Stimulated activated naive CD4-positive, alpha-beta T cell treated with Interleukin-2 at 50 U/mL for 16 hours (primary cell): ENCODE measurements at places on chromosomes 6 and 20.

GRCh38 chr6:110201151-110201884 lies 21.1 kb downstream of the CDC40 start:
- no peak for DNase-seq

- DNase-seq, result no peak
These were observed 24.6 kb upstream of the ASF1A start for GRCh38 chr6:118869350-118869749.

DNA sequence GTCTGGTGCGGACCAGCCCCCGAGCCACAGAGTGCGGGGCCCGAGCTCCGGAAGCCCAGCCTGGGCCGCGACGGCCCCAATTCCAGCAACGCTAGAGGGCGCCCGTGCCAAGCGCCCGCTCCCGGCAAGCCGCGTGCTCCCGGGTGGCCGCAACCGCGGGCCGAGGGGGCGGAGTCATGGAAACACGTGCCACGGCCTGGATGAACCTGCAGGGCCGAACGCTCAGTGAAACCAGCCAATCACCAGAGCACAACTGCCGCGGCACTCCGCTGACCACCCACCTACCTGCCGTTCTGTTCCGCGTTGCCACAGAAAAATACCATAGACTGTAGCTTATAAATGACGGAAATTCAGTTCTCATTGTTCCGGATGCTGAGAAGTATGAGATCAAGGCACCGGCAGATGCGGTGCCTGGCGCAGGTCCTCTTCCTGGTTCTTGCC lies 85.7 kb upstream of the FOXC1 start:
- DNase-seq, result peak; percentile 68

DNA sequence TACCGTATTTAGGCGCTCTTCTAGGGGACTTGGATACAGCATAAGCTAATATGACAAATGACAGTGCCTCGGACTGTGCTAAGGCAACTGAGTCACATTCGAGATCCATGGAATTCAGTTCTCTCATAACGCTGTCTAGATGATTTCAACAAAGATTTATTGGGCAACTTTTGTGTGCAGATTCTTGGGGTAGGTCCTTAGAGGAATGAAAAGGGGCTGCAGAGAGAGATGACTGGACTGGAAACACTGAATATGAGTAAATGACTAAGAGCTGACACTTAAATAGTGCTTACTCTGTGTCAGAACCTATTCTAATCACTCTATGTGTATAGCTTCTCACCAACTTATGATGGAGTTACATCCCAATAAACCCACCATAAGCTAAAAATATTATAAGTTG lies 36.4 kb upstream of the MARCKS start:
- DNase-seq, result no peak

- DNase-seq, result no peak
These were observed 47.2 kb downstream of the PTPRA start for GRCh38 chr20:2920473-2920872.

DNA sequence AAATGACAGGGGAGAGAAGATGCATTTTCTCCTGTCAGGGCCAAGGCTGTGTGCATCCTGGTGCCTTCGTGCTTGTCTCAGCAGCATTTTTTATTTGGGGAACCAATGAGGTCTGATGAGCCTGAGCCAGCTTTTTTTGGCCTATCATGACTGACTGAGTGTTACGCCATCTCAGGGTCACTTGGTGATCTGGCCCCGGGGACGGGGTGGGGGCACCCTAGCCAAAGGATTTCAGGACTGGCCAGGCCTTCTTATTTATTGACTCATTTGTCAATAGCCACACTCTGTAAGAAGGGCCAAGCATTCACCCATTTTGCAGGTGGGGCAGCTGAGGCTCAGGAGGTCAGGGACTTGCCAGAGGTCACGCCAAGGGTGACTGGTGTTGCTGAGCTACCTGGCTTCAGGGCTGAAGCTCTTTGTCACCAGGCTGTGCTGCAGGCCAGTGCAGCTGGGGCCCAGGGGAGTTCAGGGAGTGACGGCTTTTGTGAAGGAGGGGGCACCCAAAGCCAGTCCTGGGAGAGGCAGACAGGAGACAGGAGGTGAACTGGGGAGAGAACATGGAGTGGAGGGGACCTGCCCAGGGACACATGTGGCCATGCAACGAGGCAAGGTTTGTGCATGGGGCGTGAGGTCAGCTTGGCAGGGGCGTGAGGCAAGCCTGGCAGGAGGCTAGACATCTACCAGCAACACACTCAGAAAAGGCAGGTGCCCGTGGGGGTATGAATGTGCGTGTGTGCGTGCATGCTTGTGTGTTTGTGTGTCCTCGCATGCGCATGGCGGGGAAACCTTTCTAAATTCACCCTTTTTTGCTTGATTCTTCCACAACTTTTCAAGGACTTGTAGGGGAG lies 31.1 kb downstream of the VSTM2L start:
- DNase-seq, result no peak

- no peak for DNase-seq
These were observed 6.9 kb upstream of the NSFL1C start for GRCh38 chr20:1473246-1474220.

GRCh38 chr20:48735112-48735511 lies 92.7 kb downstream of the PREX1 start:
- no peak for DNase-seq

DNA sequence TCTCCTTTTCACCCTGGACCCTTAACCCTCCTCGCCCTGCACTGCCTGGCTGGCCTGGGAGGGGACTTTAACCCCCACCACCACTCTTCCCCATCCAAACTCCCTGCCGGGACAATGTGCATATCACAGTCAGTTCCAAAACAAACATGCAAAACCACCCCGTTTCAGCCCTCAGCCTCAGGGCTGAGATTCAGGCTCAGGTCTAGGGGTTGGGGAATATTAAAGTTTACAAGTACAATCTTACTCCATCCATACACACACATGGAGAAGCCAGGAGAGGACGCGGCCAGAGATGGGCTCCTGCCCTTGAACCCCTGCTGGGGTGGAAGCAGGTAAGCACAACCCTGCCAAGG lies 534 bp downstream of the KIAA1755 start:
- DNase-seq, result no peak

DNA sequence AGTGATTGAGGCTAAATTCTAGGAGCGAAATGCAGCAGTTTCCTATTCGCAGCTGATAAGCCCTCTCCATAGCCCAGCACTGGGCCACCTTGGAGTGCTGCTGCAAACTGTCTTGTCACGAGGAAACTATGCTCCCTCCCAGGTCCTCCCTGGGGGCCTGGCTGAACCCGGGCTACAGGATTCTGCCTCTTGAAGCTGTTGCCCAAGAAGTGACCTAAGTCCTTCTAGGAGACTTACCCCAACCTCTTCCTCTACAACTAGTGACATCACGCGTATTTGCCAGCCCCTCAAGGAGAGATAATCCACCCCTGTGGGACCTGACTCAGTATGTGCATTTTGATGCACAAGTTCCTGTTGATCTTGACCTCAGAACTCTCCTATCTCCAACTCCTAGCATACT lies 26.5 kb upstream of the ZFAND3 start:
- DNase-seq, result no peak
